ENCODE measurements at places on chromosomes 13 and 19.

DNA sequence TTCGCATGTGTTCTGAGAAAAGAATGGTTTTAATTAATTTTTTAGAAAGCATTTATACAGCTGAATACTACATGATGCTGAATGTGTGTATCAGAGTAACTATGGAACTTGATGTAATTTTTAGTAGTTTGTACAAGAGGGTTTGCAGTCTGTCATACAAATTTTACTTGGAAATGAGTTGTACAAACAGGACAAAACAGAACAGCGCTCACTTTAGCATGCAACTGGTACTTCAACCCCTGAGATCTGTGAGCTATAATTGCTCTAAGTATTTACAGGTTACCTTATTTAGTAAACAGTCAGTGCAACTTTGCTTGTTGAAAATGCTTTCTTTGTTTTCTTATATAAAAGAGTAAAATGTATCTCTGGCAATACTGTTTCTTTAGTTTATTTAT is 706 bp downstream of the TNFRSF19 start:
- H3K27ac ChIP-seq, result no peak overlapping the region
- H3K4me1 ChIP-seq, result peaks cover 21% of the 10 kb centered on the region
- no peaks in the 10 kb centered on the region for H3K27me3 ChIP-seq
- peak overlapping the region; percentile 38 for H3K4me3 ChIP-seq

- H3K36me3 ChIP-seq, result no peaks in the 10 kb centered on the region
- no peaks in the 10 kb centered on the region for H3K27me3 ChIP-seq
- DNase-seq, result no peak
- H3K4me3 ChIP-seq, result no peak overlapping the region
- no peak overlapping the region for H3K27ac ChIP-seq
Observed at GRCh38 chr13:101828119-101828518, 375.6 kb downstream of the ITGBL1 start.

DNA sequence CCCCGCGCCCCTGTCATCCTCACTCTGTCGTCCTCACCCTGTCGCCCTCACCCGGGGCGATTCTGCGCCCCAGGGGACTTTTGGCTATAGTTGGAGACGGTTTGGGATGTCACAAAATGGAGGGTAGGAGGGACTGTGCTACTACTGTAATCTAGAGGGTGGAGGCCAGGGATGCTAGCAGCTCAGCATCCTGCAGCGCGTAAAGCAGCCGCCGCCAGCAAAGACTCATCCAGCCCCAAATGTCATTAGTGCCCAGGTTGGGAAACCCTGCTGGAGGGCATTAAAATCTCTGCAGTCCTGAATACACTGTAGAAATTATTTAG is 362 bp downstream of the ZNF557 start:
- peak; percentile 17 for DNase-seq
- peak overlapping the region; percentile 86 for H3K4me3 ChIP-seq
- no peak overlapping the region for H3K27ac ChIP-seq

DNA sequence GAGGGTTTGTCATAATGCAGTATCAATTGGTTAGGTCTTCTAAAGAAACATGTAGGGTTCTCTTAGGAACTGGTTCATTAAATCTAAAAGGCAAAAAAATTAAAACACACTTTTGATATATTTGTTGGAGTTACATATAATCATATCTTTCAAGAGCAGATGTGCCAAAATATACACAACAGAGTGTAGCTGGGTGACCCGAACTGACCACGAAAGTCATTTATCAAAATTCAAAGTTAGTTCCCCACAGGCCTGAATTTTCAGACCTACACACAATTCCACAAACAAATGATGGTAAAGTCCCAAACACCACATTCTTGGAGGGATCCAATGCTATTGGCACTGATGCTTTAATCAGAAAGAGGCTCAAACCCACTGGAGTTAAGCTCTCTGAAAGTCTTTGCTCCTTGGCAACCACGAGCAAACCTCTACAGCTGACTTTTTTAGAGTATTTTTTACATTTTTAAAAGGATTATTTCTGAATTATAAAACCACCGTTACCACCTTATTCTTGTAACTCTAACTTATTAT is 50.9 kb downstream of the IRS2 start:
- no peaks in the 10 kb centered on the region for H3K36me3 ChIP-seq
- DNase-seq, result no peak
- no peaks in the 10 kb centered on the region for H3K27me3 ChIP-seq
- H3K4me1 ChIP-seq, result no peaks in the 10 kb centered on the region
- no peak overlapping the region for H3K27ac ChIP-seq

DNA sequence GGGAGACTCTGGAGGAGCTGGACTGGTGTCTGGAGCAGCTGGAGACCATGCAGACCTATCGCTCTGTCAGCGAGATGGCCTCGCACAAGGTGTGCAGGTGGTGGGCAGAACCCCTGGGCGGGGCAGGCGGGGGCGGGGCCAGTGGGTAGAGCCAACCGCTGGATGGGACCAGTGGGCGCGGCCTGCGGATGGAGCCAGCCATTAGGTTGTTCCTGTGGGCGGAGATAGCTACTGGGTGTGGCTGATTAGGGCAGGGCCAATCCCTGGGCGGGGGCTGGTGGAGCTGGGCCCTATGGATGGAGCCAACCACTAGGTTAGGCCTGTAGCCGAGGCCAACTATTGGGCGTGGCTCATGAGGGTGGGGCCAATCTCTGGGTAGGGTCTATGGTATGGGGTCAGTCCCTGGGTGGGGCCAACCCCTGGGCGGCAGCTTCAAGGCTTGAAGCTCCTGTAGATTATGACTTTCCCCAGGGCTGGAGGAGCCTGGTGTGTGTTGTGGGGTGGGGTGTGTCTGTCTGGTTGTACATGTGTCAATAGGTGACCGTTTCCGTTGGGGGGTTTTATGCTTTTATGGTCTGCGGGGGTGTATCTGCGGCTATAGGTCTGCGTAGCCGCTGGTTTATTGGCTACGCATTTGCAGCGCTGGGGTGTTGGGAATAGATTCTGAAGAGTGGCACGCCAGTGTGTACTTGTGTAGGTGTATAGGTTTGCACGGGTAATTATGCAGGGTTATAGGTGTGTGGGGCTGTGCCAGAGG is 30.7 kb downstream of the PDE4A start:
- no peak overlapping the region for H3K4me3 ChIP-seq
- DNase-seq, result no peak

DNA sequence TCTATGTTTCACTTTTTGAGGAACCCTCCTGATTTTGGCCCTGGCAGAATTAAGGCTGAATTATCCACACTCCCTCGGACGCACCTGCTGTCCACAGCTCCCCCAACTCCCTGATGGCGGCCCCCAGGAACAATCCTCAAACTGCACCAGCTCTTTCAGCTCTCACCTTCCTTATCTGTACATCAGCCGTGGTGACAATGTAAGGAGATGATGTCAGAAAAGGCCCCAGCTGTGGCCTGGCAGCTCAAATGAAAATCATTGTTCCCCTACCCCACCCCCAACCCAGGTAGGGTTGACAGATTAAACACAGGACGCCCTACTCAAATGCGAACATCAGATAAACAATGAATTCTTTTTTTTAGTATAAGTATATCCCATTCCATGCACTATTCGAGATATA is 35.0 kb upstream of the KLF2 start:
- H3K4me3 ChIP-seq, result no peak overlapping the region
- no peak overlapping the region for H3K27ac ChIP-seq
- H3K36me3 ChIP-seq, result no peaks in the 10 kb centered on the region
- no peaks in the 10 kb centered on the region for H3K27me3 ChIP-seq
- DNase-seq, result no peak
- H3K4me1 ChIP-seq, result peaks cover 5% of the 10 kb centered on the region

- peaks cover 2% of the 10 kb centered on the region for H3K4me1 ChIP-seq
- no peak for DNase-seq
- H3K27me3 ChIP-seq, result no peaks in the 10 kb centered on the region
Observed at GRCh38 chr19:44925114-44925891, 10.9 kb downstream of the APOC1 start.

GRCh38 chr19:28426110-28426729 is 786.7 kb downstream of the UQCRFS1 start:
- DNase-seq, result no peak
- no peak overlapping the region for H3K27ac ChIP-seq
- no peaks in the 10 kb centered on the region for H3K27me3 ChIP-seq

- peaks cover 5% of the 10 kb centered on the region for H3K4me1 ChIP-seq
- no peaks in the 10 kb centered on the region for H3K36me3 ChIP-seq
- no peak overlapping the region for H3K27ac ChIP-seq
- no peak overlapping the region for H3K4me3 ChIP-seq
- DNase-seq, result no peak
Observed at GRCh38 chr13:80399340-80400163, 58.6 kb upstream of the SPRY2 start.

- H3K27ac ChIP-seq, result no peak overlapping the region
- no peaks in the 10 kb centered on the region for H3K27me3 ChIP-seq
- H3K4me1 ChIP-seq, result no peaks in the 10 kb centered on the region
- no peak overlapping the region for H3K4me3 ChIP-seq
Observed at GRCh38 chr13:28707629-28708427, 10.9 kb downstream of the SLC46A3 start.

- DNase-seq, result no peak
- H3K27ac ChIP-seq, result no peak overlapping the region
Observed at GRCh38 chr13:28718196-28718542, 601 bp downstream of the SLC46A3 start.

DNA sequence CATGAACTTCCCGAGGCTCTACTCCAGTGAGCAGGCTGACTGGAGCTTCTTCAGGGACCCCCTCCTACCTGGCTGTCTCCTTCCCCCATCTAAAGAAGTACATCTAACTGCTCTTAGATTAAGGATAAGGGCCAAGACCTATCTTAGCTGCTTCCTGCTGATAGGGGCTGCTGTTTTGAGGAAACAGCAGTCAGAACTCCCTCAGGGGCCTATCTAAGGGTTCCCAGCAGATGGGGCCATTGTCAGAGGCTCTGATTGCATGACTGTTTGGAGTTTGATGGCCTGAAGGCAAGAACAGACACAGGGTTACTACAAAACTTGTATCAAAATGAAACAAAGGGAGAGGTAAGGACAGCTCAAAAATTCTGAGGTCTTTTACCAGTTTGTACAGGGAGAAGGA is 2636.9 kb upstream of the PCDH20 start:
- H3K36me3 ChIP-seq, result no peaks in the 10 kb centered on the region
- no peak overlapping the region for H3K4me3 ChIP-seq
- H3K27ac ChIP-seq, result no peak overlapping the region
- no peak for DNase-seq

DNA sequence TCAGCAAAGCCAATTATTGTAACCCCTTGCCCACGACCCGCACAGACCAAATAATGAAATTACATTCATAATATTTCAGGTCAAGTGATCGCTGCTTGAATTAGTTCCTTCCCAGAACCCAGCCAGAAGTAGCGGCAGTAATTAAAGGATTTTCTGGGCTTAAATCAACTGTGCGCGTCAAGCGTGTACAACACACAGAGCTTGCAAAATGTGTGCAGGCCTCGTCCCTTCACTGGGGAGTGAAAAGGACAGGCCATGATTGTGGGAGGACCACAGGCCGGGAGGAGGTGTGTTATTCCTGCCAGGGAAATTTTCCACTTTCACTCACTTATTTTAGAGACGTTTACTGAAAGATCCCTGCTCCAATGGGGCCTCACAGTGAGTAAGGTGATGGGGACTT is 84.9 kb downstream of the CHST8 start:
- no peaks in the 10 kb centered on the region for H3K27me3 ChIP-seq
- no peak for DNase-seq
- H3K4me1 ChIP-seq, result no peaks in the 10 kb centered on the region
- no peak overlapping the region for H3K27ac ChIP-seq

- H3K4me3 ChIP-seq, result no peak overlapping the region
- peaks cover 35% of the 10 kb centered on the region for H3K36me3 ChIP-seq
- no peak for DNase-seq
- H3K27ac ChIP-seq, result no peak overlapping the region
Observed at GRCh38 chr19:35665157-35665556, 1.2 kb upstream of the UPK1A start.

DNA sequence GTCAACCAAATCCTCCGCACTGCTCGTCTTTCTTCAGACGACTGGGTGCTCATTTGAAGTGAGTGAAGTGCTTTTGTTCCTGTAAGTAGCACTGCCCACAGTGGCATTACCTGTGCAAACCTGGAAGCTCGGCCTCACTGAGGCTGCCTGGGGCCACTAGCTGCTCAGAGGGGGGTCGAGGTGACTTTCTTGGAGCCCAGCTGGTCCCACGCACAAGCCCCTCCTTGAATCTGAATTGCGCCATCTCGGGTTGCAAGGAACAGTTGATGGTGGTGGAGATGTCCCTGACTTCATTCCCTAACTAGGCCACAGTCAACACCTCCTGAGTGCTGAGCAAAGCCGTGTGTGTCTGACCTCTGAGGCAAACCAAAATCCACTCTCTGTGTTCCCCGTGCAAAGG is 79.3 kb upstream of the GPR183 start:
- H3K36me3 ChIP-seq, result peaks cover 2% of the 10 kb centered on the region
- no peaks in the 10 kb centered on the region for H3K4me1 ChIP-seq
- no peaks in the 10 kb centered on the region for H3K27me3 ChIP-seq

DNA sequence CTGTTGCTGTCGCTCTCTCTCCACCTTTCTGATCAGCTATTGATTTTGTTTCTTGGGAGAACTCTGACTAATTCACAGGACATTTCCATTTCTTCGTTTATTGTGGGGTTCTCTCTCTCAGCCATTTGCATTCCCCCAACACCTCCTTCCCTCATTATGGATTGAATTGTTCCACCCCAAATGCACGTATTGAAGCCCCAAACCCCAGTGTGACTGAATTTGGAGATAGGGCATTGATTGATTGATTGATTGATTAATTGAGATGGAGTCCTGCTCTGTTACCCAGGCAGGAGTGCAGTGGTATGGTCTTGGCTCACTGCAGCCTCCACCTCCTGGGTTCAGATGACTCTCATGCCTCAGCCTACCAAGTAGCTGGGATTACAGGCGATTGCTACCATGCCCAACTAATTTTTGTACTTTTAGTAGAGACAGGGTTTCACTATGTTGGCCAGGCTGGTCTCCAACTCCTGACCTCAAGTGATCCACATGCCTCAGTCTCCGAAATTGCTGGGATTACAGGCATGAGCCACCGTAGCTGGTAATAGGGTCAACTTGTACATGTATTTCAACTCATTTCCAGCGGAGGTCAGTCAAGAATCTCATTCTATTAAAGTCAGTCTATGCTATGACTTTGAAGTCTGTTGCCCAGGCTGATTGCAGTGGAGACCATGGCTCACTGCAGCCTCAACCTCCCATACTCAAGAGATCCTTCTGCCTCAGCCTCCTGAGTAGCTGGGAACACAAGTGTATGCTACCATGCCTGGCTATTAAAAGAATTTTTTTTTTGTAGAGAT is 13.6 kb downstream of the NFILZ start:
- H3K4me3 ChIP-seq, result no peak overlapping the region
- no peak for DNase-seq
- no peaks in the 10 kb centered on the region for H3K4me1 ChIP-seq
- H3K27me3 ChIP-seq, result no peaks in the 10 kb centered on the region

DNA sequence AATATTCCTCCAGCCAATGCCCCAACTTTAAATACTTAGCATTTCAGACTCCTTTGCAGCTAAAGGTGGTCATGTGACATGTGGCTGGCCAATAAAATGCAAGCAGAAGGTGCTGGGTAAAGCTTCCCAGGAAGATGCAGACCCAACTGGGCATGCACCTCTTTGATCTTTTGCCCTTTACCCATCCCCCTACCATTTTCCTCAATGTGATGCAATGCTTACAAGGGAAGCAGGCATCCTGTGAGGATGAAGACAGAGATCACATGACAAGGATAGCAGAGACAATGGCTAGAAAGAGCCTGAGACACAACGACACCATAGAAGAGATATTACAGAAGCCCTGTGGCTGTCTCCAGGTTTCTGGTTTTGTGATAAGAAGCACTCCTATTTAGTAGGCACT is 2.1 kb upstream of the WASF3 start:
- peaks cover 10% of the 10 kb centered on the region for H3K4me1 ChIP-seq
- no peak overlapping the region for H3K27ac ChIP-seq
- no peaks in the 10 kb centered on the region for H3K36me3 ChIP-seq
- H3K27me3 ChIP-seq, result no peaks in the 10 kb centered on the region

GRCh38 chr19:6476155-6476895 is 5.3 kb downstream of the DENND1C start:
- peaks cover 18% of the 10 kb centered on the region for H3K27me3 ChIP-seq
- no peak overlapping the region for H3K27ac ChIP-seq
- peak; percentile 98 for DNase-seq
- H3K4me1 ChIP-seq, result peaks cover 13% of the 10 kb centered on the region
- H3K4me3 ChIP-seq, result peak overlapping the region; percentile 73
- no peaks in the 10 kb centered on the region for H3K36me3 ChIP-seq

All from neuronal stem cell (in vitro differentiated cells).